Kidney epithelial cell (primary cell): ENCODE measurements at places on chromosomes 3 and 15. TPM values are rescaled to one million over a fixed set of nuclear protein-coding genes. Genes with fewer than 3 reads are reported as not detected.
A peak's percentile ranks its signal among the peaks of the same experiment; 100 is the strongest.

GRCh38 chr3:58200846-58201355, 9.9 kb downstream of the DNASE1L3 start:
- no peak for DNase-seq

DNA sequence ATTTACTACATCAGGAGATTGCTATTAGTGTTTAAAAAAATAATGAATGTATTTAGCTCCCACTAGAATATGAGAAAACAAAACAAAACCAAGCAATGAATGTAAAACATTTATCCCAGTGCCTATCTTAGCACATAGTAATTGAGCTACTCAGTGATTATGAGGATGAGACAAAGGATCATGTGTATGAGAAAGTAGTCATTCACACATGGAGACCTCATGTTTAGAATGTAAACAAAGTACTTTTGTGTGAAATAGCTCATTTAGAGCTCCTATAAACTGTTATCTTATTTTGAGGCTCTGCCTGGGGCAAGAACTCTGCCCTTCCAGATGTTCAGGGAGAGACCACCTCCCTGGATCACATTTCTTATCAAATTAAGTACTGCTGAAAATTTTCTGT, 236.8 kb downstream of the LRRN1 start:
- no peak for DNase-seq

DNA sequence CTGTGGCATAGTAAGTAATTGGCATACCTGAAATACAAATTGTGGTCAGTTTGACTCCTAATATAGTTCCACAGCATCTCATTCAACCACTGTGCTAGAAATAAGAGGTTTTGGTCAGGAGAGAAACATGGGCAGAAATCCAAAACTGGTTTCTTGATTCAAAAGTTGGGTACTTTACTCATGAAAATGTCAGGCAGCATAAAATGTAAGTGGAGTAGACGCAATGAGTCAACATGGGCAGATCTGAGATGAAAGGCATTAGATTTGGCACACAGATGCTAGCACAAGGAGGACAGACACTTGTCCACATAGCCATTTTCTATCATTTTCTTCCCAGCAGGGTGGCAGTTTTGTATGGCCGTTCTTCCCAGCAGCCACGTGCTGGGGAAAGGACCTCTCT, 255.8 kb upstream of the CDIN1 start:
- no peak for DNase-seq

- peak; percentile 78 for DNase-seq
Observed at GRCh38 chr3:151816091-151816604, 2.2 kb downstream of the AADAC start.

- no peak for DNase-seq
Observed at GRCh38 chr3:19945969-19946831, 697 bp upstream of the RAB5A start.

GRCh38 chr15:37880009-37880834, 54.2 kb upstream of the TMCO5A start:
- DNase-seq, result no peak

DNA sequence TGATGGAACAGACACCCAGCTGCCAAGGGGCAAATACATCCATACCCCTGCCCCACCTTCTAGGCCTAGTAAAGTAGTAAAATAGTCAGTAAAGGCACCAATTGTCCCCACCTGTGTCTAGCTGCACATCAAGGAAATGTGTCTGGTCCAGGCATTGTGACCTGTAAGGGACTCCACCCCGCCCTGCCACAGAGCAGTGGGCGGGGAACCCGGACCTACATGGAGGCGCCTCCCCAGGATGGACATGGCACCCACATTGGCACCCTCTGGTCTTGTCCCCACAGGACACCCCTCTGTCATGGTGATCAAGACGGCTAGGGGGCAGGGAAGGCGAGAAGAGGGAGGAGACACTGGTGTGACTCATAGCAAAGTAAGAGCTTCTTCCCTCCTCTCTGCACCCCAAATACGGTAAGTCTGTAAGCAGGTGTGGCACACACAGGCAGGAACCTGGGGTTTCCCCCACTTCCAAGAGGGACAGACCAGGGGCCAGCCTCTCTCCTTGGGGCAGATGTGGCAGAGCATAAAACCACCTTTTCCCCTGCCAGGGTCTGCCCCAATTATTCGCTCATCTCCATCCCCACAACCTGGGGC, 13.5 kb upstream of the LINGO1 start:
- no peak for DNase-seq

DNA sequence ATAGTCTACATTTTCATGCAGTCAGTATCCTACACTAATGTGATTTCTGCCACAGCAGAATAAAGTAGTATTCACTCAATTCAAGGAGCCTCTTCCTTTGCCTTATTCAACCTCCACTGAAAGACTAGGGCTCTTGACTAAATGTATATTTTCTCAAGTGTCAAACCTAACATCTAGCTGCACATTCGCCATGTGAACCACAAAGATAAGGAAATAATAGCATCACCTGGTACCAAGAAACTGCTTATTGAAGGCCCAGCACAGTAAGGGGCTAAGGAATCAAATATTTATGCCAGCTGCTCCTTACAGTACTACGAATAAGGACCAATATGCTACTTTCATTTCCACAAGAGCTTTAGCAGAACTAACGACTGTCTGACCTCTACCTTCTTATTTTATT, 1.3 kb downstream of the SRP14 start:
- no peak for DNase-seq

GRCh38 chr3:197475514-197475913, 80.3 kb downstream of the BDH1 start:
- no peak for DNase-seq

- DNase-seq, result peak; percentile 57
Observed at GRCh38 chr15:89662893-89663626, 7.8 kb upstream of the KIF7 start.

GRCh38 chr3:188760408-188760807, 411.4 kb upstream of the TPRG1 start:
- no peak for DNase-seq

- no peak for DNase-seq
Observed at GRCh38 chr15:78212008-78212407, 22.4 kb downstream of the ACSBG1 start.

GRCh38 chr3:171380711-171381425, 79.3 kb downstream of the TNIK start:
- DNase-seq, result no peak

- DNase-seq, result no peak
Observed at GRCh38 chr3:156443079-156443478, 111.8 kb downstream of the SSR3 start.

DNA sequence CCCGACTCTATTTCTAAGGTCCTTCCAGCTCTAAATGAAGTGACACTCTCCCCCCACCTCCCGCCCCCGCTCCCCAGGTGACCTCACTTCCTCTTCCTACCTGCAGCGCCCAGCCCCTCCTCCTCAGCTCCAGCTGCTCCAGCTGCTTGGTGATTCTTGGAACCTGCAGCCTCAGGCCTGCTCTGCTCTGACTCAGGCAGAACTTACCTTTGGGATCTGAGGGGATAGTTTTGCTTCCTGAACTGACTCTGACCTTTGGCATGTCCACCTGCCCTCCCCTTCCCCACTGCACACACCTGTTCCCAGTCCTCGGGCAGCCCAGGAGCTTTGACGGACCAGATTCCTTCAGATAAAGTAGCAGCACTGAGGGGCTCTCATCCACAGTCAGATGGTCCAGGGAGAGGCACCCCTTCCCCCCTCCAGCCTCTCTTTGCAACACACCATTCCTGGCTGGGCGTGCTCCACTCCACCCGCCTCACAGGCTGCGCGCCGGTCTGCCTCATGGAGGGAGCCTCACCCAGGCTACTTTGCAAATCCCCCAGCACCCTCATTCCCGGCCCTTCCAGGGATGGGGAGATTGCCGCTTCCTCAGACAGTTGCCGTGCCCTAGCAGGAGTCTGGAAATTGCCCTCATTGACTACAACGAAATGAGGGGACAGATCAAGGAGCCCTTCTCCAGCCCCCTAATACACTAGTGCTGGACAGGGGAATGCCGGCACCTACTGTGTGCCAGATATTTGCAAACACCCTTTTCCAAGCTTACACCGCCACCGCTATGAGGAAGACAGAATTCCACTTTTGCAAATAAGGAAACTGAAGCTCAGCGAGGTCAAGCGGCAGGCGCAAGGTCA, 692 bp upstream of the C15orf39 start:
- DNase-seq, result no peak

The TLR9 gene
- total RNA-seq, result not detected in 2 replicates

The TFRC gene
- 81.9 and 97.9 TPM in 2 replicates for total RNA-seq

The LPCAT4 gene
- 21.1 and 26.2 TPM in 2 replicates for total RNA-seq

The TNFSF10 gene
- 8.6 and 16.5 TPM in 2 replicates for total RNA-seq
